ENCODE measurements at places on chromosomes 12 and 14.

GRCh38 chr12:107541001-107541705, 144.4 kb upstream of the PWP1 start:
- DNase-seq: no peak

DNA sequence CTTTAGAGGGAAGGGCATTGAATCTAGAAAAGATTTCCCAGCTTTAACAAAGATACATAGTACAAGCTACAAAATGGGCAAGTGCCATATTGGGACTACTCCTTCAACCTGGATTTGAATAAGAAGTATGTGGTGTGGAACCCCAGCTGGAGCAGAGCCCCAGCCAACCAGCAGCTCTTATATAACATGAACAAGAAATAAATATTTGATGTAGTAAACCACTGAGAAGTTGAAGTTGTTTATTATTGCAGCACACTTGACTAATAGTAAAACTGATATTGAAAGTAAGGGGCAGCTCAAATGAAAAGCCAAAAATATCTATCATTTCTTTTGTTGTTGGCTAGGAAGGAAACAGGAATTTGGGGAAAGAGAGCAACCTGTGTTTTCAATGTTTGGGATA, 701.8 kb downstream of the TMTC2 start:
- DNase-seq: no peak

- no peak for DNase-seq
These were observed 122.0 kb downstream of the RAD51B start for GRCh38 chr14:67941456-67942018.

GRCh38 chr12:94725375-94726168, 75.2 kb upstream of the TMCC3 start:
- DNase-seq: no peak

GRCh38 chr12:116739381-116739887, 1.3 kb downstream of the RNFT2 start:
- DNase-seq: no peak

GRCh38 chr14:93430315-93431035, at the start of gene UNC79:
UNC79 (plus strand) TSS chr14:93430939; CDS start chr14:93431030, 91 bp downstream.
- DNase-seq: no peak

- DNase-seq: no peak
These were observed 67.8 kb downstream of the FGD4 start for GRCh38 chr12:32466986-32467711.

DNA sequence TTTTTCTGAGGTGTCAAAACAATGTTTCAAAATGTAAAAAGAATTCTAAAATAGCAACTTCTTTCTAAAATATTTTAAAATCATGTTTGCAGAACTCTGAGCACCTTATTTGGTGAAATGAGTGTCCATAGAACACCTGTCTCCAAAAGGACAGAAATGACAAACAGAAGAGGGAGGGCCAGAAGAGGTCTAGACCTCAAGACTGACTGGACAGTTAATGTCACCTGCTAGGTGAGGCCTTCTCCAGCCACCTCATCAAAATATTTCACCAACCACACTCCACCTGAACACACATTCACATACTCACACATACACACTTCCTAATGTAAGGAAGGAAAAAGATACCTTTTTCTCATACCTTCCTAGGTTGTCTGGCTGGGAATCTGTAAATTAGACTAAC, 147.8 kb upstream of the PLEKHA5 start:
- DNase-seq: no peak

DNA sequence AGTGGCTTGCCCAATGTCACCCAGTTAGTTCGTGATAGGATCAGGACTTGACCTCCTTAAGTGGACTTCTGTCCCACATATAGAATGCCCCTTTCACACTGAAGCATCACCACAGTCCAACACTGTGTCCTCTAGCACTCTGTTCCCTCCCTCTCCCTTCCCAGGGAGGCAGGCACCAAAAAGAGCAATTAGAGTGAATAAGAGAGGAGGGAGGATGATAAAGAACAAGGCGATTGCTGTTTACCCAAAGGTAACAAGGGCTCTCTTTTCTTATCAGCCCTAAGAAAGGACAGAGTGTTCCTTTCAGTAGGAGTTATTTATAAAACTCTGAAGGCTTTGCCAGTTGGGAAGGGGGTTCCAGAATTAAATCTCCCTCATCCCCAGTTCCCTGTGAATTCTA, 192.7 kb upstream of the ATP2B1 start:
- DNase-seq: no peak

DNA sequence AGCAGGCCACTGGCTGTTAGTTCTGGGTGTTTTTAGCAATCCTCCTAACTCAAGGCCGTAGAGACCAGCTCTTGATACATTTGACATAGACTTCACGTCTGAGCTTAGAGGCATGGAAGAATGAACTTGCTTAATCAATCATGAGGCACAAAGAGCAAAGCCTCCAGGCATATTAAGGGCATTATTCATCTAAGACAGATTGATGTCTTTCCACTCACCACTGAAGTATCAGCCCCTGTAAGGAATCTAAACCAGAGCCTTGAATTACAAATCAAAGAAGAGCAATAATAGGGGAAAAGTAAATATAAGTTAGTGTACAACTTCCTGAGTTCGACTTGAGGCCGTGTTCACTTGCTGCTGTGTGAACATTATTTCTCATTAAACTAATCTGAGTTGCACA, 1470.7 kb downstream of the AACS start:
- DNase-seq: no peak

DNA sequence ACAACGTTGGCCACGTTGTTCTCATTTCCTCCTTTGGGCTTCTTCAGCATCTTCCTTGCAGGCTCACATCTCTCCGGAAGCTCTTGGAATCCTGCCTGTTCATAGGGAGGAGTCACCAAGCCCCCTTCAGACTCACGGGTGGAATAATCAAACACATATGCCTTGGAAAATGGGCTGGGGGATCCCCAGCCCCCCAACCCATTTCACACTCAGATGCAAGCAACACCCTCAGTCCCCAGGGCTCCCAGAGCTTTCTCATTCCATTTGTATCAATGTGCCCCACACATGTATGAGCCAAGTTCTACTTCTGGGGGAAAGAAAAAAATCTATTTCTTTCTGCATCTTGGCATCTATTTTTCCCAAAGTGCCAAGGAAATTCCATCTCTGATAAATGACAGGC, 33.1 kb downstream of the WSCD2 start:
- DNase-seq: no peak

- DNase-seq: peak; percentile 53
These were observed 13.3 kb downstream of the TGFB3 start for GRCh38 chr14:75968456-75968855.

GRCh38 chr12:110349514-110350151, 53.9 kb downstream of the ANAPC7 start:
- no peak for DNase-seq

DNA sequence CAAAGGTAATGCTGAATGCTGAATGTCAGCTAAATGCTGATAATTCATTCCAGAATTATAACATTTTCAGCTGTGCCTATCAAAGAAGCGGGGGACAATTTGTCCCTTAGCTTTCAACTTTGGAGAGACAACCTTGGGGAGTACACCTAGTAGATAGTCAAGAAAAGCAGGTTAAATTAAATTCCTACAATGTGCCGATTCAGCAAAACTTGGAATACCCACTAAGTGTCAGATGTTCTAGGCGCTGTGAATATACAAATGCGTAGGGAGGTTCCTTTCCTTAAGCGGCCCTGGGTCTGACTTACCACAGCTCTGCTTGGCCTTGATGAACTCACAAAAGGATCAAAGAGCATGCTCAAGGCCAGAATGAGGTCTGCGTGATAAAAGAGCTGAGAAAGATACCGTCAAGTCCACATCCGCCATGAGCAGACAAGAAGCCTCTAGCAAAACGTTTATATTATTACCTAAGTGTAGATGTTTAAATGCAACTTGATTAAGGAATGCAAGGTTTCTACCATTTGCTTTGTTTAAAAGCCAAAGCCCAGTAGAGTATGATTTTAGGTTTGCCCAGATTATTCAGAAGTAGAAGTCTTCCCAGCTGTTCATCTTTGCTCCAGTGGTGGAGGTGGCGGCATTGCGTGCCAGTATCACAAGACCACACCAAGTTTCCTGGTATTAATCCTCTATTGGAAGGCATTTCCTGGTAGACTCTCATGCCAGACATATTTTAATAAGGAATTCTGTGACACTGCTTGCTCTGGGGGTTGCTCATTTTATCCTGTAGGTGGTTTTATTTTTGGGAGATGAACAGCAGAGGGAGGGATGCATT, 368.6 kb downstream of the DPF3 start:
- no peak for DNase-seq

- peak; percentile 20 for DNase-seq
These were observed 182.7 kb downstream of the PCNX1 start for GRCh38 chr14:71089971-71090370.

DNA sequence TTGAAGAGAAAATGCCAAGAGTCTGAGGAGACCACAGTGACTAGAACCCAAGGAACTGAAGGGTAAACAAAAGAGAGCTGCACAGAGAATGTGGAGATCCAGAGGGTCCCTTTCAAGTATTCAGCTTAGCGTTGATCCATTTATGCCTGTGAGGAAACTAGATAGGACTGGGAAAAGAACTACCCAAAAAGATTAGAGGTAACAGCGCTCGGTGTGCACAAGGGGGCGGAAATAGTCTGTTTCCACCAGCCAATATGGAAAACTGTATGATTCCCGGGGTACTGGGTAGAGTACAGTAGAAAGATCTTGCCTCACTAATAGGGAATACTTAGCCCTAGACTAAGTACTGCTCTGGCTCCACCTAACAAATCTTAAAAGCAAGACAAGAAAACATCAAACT, 135.5 kb downstream of the DPF3 start:
- no peak for DNase-seq

- no peak for DNase-seq
These were observed 6.5 kb upstream of the LGMN start for GRCh38 chr14:92754966-92755365.

- DNase-seq: no peak
These were observed 15.4 kb upstream of the TNS2 start for GRCh38 chr12:53034459-53034858.

DNA sequence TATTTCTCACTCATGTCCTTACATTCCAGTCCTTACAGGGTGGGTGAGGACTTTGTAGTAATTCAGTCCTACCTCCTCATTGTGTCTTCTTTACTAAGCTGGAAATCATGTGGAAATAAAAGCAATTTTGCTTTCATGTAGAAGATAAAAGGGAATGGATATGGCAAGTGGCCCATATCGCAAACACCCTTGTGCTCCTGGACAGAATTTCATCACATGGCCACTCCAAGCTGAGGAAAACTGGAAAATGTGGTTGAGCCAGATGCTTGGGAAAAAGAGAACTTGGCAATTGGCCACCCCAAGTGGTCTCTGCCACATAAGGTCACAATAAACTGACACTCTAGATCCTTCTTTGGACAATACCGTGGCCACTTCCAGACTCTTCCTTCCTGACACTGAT, 64.2 kb upstream of the IFNG-AS1 start:
- no peak for DNase-seq

DNA sequence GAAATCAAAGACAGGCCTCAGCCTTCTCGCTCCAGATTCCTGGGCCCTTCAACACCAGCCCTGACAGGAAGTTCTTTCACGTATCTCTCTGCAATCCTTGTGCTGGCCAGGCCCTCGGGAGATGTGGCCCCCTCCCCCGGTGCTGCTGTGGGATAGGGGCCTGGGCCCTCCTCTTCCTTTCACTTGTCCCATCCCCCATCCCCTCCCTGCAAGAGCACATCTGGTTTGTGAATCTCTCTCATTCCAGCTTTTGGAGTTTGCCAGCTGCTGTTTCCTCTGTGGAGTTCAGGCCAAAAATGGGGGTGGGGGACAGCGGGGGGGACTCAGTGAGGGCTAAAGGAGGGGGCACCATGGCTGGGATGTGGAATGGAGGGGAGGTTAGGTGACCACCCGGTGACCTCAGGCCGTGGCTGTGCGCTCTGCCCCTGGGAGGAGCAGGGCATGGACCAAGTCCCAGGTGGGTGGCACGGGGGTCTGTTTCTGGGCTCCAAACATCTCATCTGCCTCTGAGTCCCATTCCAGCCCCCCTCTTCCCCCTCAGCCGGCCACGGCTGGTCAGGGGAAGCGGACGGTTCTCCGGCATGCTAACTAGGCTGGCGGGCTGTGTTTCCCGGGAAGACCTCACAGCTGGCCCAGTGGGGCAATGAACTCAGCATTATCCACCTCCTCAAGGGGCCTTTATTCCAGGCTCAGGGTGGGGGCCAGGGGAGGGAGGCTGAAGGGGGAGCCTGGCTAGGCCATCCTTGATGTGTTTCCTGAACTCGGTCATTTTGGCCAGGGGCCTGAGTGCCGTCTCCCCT, 7.4 kb downstream of the LRP1 start:
- no peak for DNase-seq

DNA sequence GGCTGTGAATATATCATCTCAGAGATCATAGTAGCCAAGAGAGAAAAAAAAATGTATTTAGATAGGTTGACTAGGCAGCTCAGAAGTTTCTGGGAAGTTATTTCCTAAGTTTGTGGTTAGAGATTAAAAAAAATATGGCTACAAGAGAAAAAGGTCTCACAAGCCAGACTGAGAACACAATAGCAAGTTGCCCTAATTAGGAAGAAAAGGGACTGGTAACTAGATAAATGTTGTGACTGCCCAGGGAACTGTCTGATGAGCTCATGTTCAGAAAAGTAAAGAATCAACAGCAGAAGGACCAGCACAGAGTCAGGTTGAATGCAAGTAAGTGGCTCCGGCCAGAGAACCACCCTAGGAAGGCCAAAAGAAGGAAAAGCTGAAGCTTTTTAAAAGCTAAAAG, 256.6 kb downstream of the PRKD1 start:
- DNase-seq: no peak

- DNase-seq: peak; percentile 89
These were observed 40.1 kb downstream of the CACNA1C start for GRCh38 chr12:2092890-2093289.

- DNase-seq: no peak
These were observed 6.2 kb downstream of the DUSP6 start for GRCh38 chr12:89345830-89346740.

- no peak for DNase-seq
These were observed 6.7 kb upstream of the CLEC7A start for GRCh38 chr12:10136637-10137205.

DNA sequence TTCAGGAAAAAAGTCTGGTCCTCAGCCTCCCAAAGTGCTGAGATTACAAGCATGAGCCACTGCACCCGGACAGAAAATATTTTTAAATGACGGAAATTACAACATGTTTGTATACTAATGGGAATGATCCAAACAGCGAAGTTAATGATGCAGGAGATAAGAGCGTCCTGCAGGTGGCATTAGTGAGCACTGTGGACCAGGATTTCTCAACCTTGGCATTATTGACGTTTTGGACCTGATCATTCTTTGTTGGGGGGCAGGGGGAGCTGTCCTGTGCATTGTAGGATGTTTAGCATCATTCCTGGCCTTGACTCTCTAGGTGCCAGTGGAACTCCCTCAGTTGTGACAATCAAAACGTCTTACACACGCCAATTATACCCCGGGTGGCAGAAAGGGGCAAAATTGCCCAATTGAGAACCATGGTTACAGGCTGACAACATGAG, 34.1 kb downstream of the SCFD1 start:
- peak; percentile 4 for DNase-seq

DNA sequence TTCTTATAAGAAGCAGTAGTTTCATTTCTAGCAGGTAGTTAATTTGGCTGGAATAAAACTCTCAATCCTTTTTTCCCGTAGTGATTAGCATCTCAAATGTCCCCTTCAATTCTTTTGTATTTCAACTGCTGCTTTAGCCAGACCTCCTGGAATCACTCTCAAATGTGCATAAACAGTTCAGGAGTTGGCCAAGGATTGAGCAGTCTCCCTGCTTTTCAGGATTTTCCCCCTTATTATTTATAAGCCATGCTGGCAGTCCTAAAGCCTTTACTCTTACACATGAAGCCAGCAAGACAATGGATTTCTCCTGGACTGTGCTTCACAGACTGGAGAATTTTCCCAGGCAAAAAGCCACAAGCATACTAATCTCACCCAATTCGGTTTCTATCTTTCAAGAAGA, 950.1 kb downstream of the VRK1 start:
- no peak for DNase-seq

GRCh38 chr14:20002319-20002718, 356 bp downstream of the OR4Q2 start:
- no peak for DNase-seq

All from hepatic stellate cell (primary cell).